HS-27A (cell line): ENCODE measurements at places on chromosomes 4 and X.
A peak's percentile ranks its signal among the peaks of the same experiment; 100 is the strongest.

DNA sequence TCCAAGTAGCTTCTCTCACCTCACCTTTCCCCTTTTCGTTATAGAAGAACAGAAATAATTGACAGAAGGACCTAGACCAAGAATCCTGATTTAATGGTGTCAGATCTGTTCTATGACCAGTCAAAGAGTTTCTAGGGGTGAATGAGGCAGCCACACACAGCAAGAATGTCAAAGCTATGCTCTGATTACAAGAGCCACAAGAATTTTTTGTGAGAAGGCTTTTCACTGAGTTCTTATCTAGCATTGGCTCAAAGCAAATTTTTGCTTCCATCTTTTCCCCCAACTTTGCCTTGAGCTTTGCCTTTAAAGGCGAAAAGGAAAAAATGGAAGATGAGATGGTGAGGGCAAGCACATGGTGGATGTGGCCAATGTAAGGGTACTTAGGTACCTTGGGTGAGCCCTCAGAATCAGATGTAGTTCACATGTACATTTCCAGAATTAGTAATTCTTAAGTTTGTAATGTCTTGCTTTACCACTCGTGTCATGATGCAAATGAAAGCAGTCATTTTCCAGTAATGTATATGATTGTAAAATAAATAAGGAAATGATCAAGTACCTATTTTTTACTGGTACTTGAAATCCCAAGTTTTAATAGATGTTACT, 23.5 kb downstream of the FMR1 start:
- no peak for DNase-seq

- no peak for DNase-seq
These were observed 69.9 kb upstream of the BRS3 start for GRCh38 chrX:136417806-136418205.

DNA sequence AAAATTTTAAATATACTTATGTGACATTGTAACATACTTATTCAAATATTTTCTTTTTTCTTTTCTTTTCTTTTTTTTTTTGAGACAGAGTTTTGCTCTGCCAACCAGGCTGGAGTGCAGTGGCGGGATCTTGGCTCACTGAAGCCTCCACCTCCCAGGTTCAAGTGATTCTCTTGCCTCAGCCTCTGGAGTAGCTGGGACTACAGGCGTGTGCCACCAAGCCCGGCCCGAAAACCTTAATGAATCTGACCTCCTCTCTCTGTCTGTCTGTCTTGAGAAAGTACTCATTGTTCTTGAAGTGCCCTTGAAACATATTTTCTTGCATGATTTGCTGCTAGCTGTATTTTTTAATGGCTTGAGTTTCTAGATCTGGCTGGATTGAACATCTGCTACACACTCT, 136.8 kb downstream of the ANAPC4 start:
- DNase-seq: no peak

GRCh38 chrX:15475021-15475420, 18.1 kb downstream of the PIR start:
- no peak for DNase-seq

DNA sequence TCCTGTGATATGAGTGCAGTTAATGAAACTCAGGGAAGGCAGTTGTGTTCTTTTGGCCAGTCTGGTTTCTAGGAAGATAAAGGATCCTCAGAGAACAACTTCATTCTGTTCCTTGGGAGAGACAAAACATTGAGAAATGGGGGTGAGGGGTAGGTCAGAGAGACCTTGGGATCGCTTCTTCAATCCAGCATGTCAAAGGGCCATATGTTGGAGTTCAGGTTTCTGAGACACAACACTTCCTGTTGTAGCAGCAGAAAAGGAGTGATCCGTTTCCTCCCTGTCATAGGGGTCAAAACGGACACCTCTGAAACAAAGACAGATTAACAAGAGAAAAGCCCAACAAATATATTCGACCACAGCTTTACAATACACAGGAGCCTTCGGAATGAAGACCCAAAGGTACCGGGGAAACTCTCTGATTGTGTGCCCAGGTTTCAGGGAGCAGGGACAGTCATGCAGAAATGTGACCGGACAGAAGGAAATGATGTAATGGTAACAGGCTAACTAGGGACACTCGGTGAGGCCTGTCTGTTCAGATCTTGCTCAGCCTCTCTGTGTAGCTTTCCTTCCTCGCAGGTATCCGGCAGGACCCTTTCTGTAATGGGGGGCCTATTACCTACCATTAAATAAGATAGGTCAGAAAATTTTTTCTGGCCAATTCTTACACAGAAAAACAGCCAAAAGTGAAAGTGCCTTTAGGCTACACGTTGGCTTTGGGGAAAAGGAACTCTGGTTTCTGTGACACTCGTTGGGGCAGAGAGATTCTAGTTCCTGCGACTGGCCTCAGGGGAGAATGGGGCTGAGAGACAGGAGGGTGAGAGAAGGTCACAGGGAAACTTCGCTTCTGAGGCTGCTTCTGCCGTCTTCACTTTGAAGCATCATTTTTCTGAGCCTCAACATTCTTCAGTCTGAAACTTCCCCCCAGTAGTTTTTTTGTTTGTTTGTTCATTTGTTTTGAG, 103.3 kb upstream of the TLR3 start:
- no peak for DNase-seq

GRCh38 chr4:168731006-168731636, 234.3 kb downstream of the PALLD start:
- DNase-seq: no peak

GRCh38 chr4:38008571-38009021, 48.4 kb downstream of the PTTG2 start:
- no peak for DNase-seq

DNA sequence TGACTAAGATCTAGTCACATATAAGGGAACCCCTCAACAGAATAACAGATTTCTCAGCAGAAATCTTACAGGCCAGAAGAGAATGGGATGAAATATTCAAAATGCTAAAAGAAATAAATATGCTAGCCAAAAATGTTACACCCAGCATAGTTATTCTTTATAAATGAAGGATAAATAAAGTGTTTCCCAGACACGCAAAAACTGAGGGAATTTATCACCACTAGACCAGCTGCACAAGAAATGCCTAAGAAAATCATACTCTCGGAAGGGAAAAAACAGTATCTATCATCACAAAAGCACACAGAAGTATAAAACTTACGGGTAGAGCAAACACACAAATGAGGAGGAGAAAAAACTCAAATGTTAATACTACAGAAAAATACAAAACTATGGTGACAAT, 162.1 kb downstream of the HHIP start:
- DNase-seq: no peak

GRCh38 chrX:87299563-87300160, 217.9 kb upstream of the KLHL4 start:
- no peak for DNase-seq

DNA sequence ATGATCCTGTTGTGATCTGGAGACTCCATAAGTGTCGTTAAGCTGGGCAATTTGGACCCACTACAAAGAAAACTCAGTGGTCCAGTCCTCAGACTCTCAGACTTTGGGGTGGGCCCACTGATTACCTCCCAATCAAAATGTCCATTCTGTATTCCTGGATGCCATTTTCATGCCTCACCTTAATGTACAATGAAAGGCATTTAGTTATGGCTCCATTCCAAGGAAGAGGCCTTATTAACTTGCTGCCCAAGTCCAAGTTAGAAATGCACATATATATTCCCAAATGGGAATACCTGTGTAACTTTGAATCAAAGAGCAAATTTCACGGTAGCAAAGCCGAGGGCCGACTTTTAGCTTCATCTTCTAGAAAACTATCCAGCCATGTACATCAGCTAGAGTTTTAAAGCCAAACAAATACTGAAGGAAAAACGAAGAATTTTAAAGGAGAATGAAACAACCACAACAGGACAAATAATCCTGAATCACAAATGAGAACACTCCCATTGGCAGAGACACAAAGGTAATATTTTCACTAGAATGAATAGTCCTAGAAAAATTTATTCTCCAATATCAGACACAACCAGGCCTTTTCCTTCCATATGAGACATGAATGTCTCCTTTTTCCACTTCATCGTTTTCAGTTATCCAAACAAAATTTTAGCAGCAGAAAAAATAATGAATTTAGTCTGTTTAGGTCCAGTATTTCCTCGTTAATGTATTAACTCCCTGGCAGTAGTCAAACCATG, 63.7 kb upstream of the HHIP start:
- peak; percentile 94 for DNase-seq

DNA sequence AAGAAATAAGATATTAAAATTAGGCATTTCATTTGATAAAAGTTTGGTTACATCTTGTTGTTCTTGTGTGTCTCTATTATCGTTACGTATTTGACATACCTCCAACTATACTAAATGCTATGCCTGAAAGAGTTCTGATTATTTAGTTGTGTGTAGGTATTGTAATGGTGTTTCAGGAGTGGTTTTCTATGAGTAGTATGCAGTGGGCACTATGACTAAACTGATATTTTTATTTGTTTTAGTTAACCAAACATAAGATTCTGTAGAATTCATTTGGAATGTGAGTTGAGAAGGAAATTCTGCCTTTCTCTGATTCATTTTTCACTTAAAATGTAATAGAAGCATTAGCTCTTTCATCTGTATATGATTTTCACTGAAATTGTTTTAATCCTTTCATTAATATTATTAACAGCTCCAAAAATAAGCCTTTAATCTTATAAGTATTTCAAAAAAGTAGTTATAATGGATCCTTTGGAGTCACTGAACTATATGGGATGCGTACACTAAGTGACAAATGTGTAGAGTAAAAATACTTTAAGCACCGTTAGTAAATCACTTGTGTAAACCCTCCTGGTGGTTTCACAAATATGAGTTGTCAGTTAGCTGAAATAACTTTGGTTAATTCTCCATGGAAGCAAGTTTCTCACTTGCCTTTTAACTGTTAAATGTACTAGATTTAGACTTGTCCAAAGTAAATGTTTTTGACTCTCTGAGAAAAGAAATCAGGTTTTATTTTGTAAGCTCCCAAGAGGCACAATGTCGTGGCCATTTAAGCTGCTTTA, 388.7 kb downstream of the ADGRL3 start:
- no peak for DNase-seq

GRCh38 chrX:127124871-127125270, 305.3 kb downstream of the PRR32 start:
- no peak for DNase-seq

- no peak for DNase-seq
These were observed 73.0 kb upstream of the PJA1 start for GRCh38 chrX:69238114-69238886.

GRCh38 chr4:73817341-73817740, 19.1 kb upstream of the CXCL6 start:
- no peak for DNase-seq

- DNase-seq: no peak
These were observed 151.6 kb downstream of the CBLL2 start for GRCh38 chrX:22424122-22424915.

DNA sequence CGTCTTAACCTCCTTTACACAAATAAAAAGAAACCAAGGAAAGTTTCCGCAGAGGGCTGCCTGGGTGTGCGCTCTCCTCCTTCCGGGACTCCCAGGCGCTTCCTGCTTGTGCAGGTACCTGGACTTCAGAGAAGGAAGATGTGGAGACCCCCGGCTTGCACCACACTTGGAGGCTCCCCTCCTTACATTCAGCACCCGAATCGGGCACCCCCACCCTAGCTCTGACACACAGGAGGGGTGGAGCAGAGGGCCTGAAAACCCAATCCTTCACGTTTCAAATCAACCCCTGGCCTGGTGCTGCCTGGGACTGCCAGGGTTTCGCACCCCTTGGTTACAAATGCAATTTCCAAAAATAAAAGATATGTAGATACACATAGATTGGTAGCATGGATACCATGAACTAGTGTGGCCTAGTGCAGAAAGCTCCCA, 3.1 kb downstream of the NKX3-2 start:
- no peak for DNase-seq

- no peak for DNase-seq
These were observed 67.4 kb downstream of the IRF2 start for GRCh38 chr4:184406958-184407391.

DNA sequence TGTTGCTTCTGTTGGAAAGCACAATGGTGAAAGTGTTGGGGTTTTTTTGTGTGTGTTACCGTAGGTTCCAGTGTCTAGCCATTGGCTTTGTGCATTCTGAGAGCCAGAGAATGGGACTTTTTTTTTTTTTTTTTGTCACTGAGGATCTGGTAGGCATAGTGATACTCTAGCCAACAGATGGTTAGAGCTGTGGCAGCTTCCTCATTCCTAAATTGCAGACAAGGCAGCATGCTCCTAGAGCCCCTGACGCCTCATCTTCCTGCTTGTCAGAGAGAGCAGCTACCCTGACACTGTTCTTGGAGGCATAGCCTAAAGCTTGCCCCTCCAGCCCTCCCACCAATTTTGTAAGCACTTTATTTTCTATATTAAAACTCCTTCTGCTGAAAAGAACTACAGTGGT, 27.0 kb downstream of the ARHGEF9 start:
- DNase-seq: no peak

DNA sequence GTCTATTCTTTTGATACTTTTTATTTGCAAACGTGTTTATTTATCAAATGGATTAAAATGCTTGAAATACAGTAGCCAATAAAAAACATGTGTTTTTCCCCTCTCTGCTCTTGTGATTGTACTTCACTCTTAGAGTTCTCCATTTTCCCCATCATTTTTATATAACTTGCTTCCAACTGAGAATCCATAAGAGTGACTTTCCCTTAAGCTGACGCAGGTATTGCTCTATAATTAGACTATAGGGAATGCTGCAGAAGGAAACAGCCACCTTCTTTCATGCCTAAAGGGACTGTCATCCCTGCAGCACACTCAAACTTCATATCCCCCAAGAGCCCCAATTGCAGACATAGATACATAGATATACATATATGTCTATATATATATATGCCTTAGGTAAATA, 456.9 kb downstream of the ADGRL3 start:
- no peak for DNase-seq

GRCh38 chrX:24243188-24243587, 70.7 kb downstream of the SUPT20HL2 start:
- DNase-seq: no peak

DNA sequence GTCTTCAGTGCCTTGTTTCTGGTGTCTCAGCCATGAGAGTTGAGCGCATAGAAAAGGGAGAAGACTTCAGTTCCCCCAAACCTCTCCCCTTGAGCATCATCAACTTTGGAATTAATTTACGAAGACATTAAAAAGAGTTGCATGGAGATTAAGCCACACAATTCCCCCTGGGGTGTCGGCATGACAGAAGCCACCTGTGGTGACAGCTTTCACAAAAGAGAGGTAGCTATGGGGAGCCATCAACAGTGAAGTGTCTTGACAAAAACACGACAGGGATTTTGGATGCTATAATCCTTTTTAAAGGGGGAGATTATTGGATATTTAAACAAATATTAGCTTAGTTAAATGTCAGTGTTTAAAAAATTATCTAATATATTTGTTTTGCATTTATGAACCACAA, 307.6 kb downstream of the LDB2 start:
- DNase-seq: no peak
